ENCODE measurements at places on chromosomes 3 and 15. TPM values are rescaled to one million over a fixed set of nuclear protein-coding genes. Genes with fewer than 3 reads are reported as not detected.

GRCh38 chr15:79002581-79002980 lies 57.7 kb upstream of the CTSH start:
- DNase-seq, result no peak

GRCh38 chr3:189305412-189305811 lies 133.6 kb downstream of the TPRG1 start:
- DNase-seq, result no peak

GRCh38 chr15:68806220-68807060 lies 14.3 kb downstream of the ANP32A start:
- no peak for DNase-seq

GRCh38 chr3:123054931-123055330 lies 11.9 kb upstream of the PDIA5 start:
- no peak for DNase-seq

DNA sequence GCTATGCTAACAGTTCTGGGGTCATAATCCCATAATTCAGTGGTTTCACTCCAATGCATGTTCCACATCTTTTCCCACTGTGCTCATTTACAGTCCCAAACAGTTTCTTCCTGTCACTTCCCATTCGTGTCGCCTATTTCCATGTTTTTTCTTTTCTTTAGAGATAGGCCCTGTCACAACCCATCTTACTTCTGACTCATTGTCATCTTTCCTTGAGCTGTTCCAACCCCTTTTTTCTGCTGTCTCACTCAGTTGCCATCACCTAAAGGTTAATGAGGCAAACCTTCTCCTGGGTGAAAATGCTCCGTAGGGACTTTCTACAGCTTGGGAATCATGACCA lies 814.5 kb downstream of the VGLL3 start:
- DNase-seq, result no peak

DNA sequence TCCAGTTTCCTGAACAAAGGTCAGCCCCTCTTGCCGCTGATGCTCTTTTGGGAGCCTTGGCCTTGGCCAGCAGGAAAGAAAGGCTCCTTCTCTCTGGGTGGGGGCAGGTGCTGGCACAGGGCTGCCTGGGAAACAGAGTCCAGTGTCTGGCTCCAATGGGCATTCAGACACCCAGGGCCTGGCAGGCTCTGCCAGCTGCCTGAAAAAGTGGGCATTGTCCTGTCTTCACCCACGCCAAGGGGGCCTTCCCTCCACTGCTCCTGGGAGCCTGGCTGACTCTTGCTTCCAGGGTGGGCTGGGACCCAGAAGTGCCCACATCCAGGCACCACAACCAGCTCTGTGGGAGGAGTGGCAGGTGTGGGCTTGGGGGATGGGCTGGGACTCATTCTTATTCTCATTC lies 62.7 kb downstream of the RHCG start:
- DNase-seq, result no peak

DNA sequence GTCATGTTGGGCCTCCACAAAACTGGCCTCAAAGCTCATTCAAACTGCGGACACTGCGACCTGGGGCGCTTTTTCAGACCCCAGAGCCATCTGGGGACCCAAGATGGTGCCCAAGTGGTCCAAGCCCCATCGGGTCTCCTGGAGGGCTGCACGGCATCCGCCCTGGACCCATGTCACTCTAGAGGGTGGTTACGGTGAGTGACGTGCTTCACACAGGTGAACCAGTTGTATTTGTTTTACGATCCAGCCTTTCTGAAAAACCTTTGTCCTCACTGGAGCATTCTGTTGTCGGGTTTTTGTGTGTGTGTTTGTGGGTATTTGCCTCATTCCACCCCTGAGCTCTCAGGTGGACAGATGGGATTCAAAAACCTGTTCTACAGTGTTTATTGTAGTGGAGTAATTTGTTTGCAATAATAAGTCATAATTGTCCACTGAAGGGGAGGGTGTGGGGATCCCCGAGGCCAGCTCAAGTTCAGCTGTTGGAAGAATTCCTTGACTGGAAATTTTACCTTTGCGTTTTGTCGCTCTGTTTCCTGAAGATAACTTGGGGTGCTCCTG lies 1.9 kb downstream of the SLC51A start:
- DNase-seq, result no peak

- DNase-seq, result no peak
These were observed 945.6 kb downstream of the MCTP2 start for GRCh38 chr15:95176794-95177577.

GRCh38 chr3:4394048-4394447 lies 73.0 kb downstream of the SUMF1 start:
- DNase-seq, result no peak

GRCh38 chr15:73338058-73338457 lies 30.7 kb downstream of the HCN4 start:
- DNase-seq, result peak; percentile 14

- DNase-seq, result no peak
These were observed 871.1 kb downstream of the PDCD6IP start for GRCh38 chr3:34669490-34669889.

- peak; percentile 45 for DNase-seq
These were observed 92.7 kb downstream of the LRRC28 start for GRCh38 chr15:99343881-99344551.

DNA sequence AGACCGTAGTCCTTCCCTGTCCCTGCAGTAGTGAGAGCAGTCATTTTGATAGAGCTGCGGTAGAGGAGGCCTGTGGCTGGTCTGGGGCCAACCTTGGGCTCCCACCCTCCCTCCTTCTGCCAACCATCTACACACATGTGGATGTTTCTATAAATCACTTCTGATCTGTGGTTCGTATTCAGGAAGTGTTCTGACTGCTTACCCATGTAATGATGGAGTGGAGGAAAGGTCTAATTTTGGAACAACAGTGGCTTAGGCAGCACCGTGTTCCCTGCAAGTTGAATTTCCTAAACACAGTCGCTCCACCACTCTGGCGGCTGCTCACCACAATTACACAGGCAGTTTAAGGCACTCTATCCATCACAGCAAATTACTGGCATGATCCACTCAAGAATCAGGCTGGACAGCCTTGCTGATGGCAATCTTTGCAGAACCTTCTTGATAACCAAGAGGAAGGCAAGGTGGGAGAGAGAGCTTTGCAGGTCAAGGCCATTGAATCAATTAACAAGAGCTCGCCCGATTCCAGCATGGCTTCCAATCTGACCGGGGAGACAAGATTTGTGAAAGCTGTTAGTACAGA lies 104.7 kb upstream of the VEPH1 start:
- no peak for DNase-seq

Gene MYZAP
- polyA plus RNA-seq, result 506 TPM

Gene WDR49
- 0.23 TPM for polyA plus RNA-seq

Gene STOML1
- 27.7 TPM for polyA plus RNA-seq

Gene SLC9C1
- polyA plus RNA-seq, result 0.11 TPM

Gene NAALADL2
- 0.23 TPM for polyA plus RNA-seq

Gene VWA5B2
- polyA plus RNA-seq, result 0.11 TPM

Data from heart left ventricle (tissue), 16 donors.